CD8-positive, alpha-beta memory T cell (primary cell): ENCODE measurements at places on chromosomes 16 and 17.
A peak's percentile ranks its signal among the peaks of the same experiment; 100 is the strongest.

- peaks cover 12% of the 10 kb centered on the region for H3K4me1 ChIP-seq
- no peaks in the 10 kb centered on the region for H3K27me3 ChIP-seq
Measured at GRCh38 chr17:63714550-63715277, 14.8 kb upstream of the LIMD2 start.

- H3K27ac ChIP-seq, result no peak overlapping the region
- no peak for DNase-seq
- no peak overlapping the region for H3K4me3 ChIP-seq
- no peaks in the 10 kb centered on the region for H3K27me3 ChIP-seq
- no peaks in the 10 kb centered on the region for H3K4me1 ChIP-seq
Measured at GRCh38 chr17:14389681-14390080, 88.8 kb downstream of the HS3ST3B1 start.

DNA sequence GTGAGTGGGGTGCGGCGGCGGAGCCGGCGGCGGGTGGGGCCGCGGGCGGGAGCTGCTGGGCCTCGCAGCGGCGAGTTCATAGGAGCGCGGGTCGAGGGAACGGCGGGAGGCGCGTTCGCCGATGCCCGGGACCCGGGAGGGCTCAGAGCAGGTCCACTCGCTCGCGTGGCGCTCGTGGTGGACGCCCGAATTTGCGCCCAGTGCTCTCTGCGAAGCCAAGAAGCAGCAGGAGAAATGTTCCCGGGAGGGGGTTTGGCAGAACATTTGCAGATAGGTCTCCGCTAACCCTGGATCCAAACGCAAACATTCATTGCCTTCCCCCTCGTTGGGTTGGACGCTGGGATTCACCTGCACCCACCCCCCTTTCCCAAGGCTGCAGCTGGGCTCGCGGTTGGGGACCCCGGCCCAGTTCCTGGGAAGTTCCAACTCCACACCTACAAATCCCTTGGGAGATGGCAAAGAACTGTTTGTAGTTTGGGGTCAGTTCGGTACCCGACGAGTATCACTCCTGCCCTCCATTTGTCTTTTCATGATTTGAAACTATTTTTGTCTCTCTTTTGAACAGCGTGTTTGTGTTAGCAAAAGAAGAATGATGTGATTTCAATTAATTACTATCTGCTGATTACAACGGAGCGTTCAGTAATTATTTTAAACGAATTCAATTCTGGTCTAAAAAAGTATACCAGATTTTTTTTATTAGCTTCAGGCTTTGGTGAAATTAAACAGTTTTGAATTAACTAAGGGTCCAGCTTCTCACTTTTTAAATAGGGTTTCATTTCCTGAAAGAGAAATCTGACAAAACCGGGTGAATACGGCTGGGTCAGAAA lies 2.3 kb downstream of the NTN1 start:
- H3K27ac ChIP-seq, result no peak overlapping the region
- H3K4me1 ChIP-seq, result peaks cover 8% of the 10 kb centered on the region
- peaks cover 36% of the 10 kb centered on the region for H3K27me3 ChIP-seq
- no peaks in the 10 kb centered on the region for H3K36me3 ChIP-seq
- DNase-seq, result no peak

DNA sequence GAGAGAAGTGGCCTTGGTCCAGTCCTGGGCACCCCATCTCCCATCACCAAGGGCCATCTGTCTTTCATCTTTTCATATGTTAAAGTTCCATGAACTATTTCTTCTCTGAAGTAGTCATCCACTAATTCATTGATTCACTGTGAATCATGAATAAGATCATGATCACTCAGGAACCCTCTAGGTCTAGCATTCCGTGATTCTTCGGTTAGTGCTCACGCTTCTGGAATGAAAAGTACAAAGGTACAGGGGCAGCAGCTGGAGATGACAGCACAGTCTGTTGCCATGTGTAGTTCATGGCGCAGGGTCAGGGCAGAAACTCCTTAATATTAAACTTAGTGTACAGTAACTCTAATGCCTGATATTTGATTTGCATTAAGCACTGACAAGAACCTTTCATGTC lies 127.1 kb downstream of the CDH13 start:
- H3K27me3 ChIP-seq, result no peaks in the 10 kb centered on the region
- no peaks in the 10 kb centered on the region for H3K36me3 ChIP-seq
- no peak overlapping the region for H3K27ac ChIP-seq

GRCh38 chr17:47735536-47736011 lies 2.5 kb downstream of the TBX21 start:
- H3K4me3 ChIP-seq, result peak overlapping the region; percentile 72
- H3K36me3 ChIP-seq, result no peaks in the 10 kb centered on the region
- DNase-seq, result no peak
- peaks cover 29% of the 10 kb centered on the region for H3K4me1 ChIP-seq
- no peaks in the 10 kb centered on the region for H3K27me3 ChIP-seq

- no peak overlapping the region for H3K27ac ChIP-seq
- H3K4me1 ChIP-seq, result no peaks in the 10 kb centered on the region
- H3K36me3 ChIP-seq, result peaks cover 14% of the 10 kb centered on the region
- DNase-seq, result peak; percentile 53
- H3K27me3 ChIP-seq, result no peaks in the 10 kb centered on the region
- no peak overlapping the region for H3K4me3 ChIP-seq
Measured at GRCh38 chr16:28873543-28874201, 4.6 kb upstream of the ATP2A1 start.

DNA sequence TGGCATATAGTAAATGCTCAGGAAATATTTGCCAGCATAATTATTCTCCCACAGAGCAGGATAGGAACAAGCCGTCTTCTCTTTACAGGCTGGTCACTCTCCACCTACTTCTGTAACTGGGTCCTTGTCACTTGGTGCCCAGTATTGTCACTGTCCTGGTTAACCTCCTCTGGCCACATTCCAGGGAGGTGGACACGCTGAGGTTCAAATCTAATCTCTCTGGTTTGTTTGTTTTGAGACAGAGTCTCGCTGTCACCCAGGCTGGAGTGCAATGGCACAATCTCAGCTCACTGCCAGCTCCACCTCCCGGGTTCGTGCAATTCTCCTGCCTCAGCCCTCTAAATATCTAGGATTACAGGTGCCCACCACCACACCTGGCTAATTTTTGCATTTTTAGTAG lies 15.6 kb downstream of the SBK1 start:
- no peak for DNase-seq
- H3K4me1 ChIP-seq, result peaks cover 47% of the 10 kb centered on the region
- H3K36me3 ChIP-seq, result no peaks in the 10 kb centered on the region
- H3K27ac ChIP-seq, result no peak overlapping the region

DNA sequence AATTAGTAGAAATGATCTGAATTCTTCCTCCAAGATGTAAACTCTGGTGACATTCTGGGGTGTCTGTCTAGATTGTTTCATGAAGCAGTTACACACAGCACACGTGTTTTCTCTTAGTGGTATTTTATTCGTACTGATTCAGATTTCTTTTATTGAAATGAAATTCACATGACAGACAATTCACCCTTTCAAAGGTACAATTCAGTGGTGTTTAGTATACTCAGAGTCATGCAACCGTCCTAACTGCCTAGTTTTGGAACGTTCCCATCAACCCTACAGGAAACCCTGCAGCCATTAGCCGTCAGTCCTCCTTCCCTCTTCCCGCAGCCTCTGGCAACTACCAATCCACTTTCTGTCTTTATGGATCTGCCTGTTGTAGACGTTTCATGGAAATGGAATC lies 8.8 kb downstream of the WFDC1 start:
- H3K27me3 ChIP-seq, result no peaks in the 10 kb centered on the region
- H3K4me1 ChIP-seq, result no peaks in the 10 kb centered on the region
- no peak overlapping the region for H3K27ac ChIP-seq
- no peaks in the 10 kb centered on the region for H3K36me3 ChIP-seq
- no peak overlapping the region for H3K4me3 ChIP-seq
- no peak for DNase-seq

DNA sequence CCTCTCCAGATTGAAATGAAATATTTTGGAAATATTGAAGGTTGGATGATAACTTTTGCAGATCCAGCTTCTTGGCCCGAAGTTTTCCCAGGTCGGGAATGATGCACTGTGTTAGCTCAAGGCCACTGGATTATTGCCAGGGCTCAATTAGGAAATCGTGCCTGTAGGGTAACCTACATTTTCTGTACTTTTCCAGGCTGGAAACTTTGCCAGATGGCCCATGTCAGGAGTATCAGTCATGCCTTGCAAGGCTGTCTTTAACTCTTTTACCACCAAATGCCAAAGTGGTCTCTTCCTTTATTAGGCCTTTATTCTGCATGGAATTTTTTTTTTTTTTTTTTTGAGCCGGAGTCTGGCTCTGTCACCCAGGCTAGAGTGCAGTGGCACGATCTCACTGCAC lies 8.9 kb upstream of the SEC14L1 start:
- H3K36me3 ChIP-seq, result no peaks in the 10 kb centered on the region
- H3K4me3 ChIP-seq, result no peak overlapping the region
- no peaks in the 10 kb centered on the region for H3K27me3 ChIP-seq
- DNase-seq, result no peak
- H3K4me1 ChIP-seq, result peaks cover 17% of the 10 kb centered on the region
- H3K27ac ChIP-seq, result no peak overlapping the region

- H3K4me1 ChIP-seq, result no peaks in the 10 kb centered on the region
- H3K27ac ChIP-seq, result no peak overlapping the region
- no peak overlapping the region for H3K4me3 ChIP-seq
- DNase-seq, result no peak
Measured at GRCh38 chr16:61500851-61501250, 535.4 kb downstream of the CDH8 start.

- H3K27ac ChIP-seq, result no peak overlapping the region
- no peak for DNase-seq
- H3K4me1 ChIP-seq, result no peaks in the 10 kb centered on the region
- H3K36me3 ChIP-seq, result no peaks in the 10 kb centered on the region
Measured at GRCh38 chr17:13490906-13491482, 110.7 kb downstream of the HS3ST3A1 start.

DNA sequence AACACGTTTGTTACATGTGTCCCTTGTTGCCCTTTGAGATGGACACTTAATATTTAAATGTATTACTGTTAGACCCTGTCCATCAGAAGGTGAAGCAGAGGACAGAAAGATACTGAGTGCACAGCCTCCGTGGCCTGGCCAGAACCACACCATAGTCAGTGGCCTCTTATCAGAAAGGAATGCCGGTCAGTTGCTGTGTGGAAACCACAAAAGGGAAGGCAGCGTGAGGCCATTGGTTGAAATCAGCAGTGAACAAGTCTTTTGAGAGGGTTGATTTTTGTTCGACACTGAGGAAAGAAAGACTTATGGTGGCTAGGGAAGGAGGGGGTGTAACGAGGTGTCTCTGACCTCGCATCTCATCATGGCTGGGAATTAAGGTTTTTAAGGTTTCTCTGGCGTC lies 85.4 kb upstream of the CLEC18A start:
- no peaks in the 10 kb centered on the region for H3K27me3 ChIP-seq
- no peaks in the 10 kb centered on the region for H3K36me3 ChIP-seq
- no peak overlapping the region for H3K27ac ChIP-seq
- no peak overlapping the region for H3K4me3 ChIP-seq
- no peaks in the 10 kb centered on the region for H3K4me1 ChIP-seq

- no peak for DNase-seq
- no peaks in the 10 kb centered on the region for H3K36me3 ChIP-seq
- H3K4me1 ChIP-seq, result no peaks in the 10 kb centered on the region
- H3K4me3 ChIP-seq, result no peak within 1 kb of the TSS
- H3K27me3 ChIP-seq, result no peaks in the 10 kb centered on the region
Measured at GRCh38 chr16:22092143-22092933, at the start of gene VWA3A. VWA3A (plus strand) TSS chr16:22092541; CDS start chr16:22092638, 97 bp downstream.

DNA sequence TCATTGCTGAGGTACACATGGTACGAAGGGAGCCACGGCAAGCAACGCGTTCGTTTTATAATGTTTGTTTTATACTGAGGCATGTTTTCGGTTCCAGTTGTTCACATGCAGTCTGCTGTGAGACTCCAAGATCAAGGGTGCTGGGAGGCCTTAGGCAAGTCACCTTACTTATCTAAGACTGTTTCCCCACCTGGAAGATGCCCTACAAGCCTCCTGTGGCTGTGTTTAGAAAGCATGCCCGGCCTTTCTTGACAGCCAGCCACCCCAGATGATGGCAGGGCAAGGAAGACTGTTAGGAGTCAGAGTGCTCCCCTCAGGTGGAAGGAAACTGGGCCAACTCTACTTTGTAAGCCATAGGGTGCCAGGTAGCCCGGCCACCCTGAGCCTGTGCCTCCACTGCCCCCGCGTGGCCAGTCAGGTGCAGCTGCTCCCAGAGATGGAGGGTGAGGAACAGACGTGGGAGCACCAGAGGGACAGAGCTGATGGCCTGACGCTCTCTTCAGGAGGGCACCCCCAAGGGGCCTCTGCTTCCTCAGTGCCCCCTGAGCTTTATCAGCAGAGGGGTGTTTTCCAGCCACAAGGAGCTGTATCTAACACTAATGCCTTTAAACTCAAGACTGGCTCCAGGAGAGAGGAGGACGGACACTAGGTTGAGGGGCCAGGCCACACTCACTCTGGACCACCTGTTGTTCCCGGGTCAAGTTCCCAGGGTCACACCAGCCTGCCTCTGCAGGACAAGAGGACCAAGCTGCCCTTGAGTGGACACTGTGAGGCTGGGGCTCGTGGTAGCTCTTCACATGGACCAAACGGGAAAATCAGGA lies 5.4 kb downstream of the NAT9 start:
- no peak overlapping the region for H3K27ac ChIP-seq
- peaks cover 27% of the 10 kb centered on the region for H3K4me1 ChIP-seq
- peaks cover 67% of the 10 kb centered on the region for H3K36me3 ChIP-seq
- peak; percentile 74 for DNase-seq

- peaks cover 16% of the 10 kb centered on the region for H3K36me3 ChIP-seq
- peaks cover 34% of the 10 kb centered on the region for H3K4me1 ChIP-seq
- H3K27ac ChIP-seq, result peak overlapping the region; percentile 19
- no peaks in the 10 kb centered on the region for H3K27me3 ChIP-seq
Measured at GRCh38 chr17:58082341-58082869, 814 bp upstream of the DYNLL2 start.

- H3K36me3 ChIP-seq, result no peaks in the 10 kb centered on the region
- DNase-seq, result no peak
- H3K27me3 ChIP-seq, result no peaks in the 10 kb centered on the region
- peaks cover 7% of the 10 kb centered on the region for H3K4me1 ChIP-seq
- H3K4me3 ChIP-seq, result peak overlapping the region; percentile 85
Measured at GRCh38 chr16:58393138-58393504, 850 bp downstream of the GINS3 start.

DNA sequence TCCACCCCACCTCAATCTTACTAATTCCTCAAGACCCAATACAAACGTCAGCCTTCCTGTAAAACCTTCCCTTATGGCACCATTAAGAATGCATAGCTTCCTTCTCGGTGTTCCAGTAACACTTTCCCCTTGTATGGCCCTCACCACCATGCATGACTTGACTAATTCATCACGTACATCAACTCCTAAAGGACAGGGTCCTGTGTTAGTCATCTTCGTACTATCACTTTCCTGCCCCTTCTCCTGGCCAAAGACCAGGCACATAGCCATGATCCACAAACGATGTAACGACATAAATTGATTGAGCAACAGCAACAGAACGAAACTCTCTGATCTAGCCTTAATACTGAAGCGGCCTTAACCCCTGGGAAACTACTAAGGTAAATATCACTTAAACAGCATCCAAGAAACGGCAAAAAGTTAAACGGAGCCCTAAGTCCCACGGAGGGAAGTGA lies 612 bp downstream of the PSMD12 start:
- peak overlapping the region; percentile 90 for H3K4me3 ChIP-seq
- no peaks in the 10 kb centered on the region for H3K27me3 ChIP-seq
- H3K27ac ChIP-seq, result peak overlapping the region; percentile 92
- H3K36me3 ChIP-seq, result peaks cover 1% of the 10 kb centered on the region

GRCh38 chr17:40615068-40615840 lies 32.4 kb downstream of the SMARCE1 start:
- no peak overlapping the region for H3K27ac ChIP-seq
- no peaks in the 10 kb centered on the region for H3K36me3 ChIP-seq
- H3K27me3 ChIP-seq, result peaks cover 2% of the 10 kb centered on the region
- DNase-seq, result peak; percentile 57
- H3K4me3 ChIP-seq, result peak overlapping the region; percentile 25

- no peaks in the 10 kb centered on the region for H3K36me3 ChIP-seq
- no peak for DNase-seq
- no peaks in the 10 kb centered on the region for H3K4me1 ChIP-seq
Measured at GRCh38 chr17:72640415-72641165, 451.9 kb downstream of the SLC39A11 start.
